Activated CD4-positive, alpha-beta T cell treated with anti-CD3 and anti-CD28 coated beads, Interleukin-2, amount 50 U/mL, for 4 hours (primary cell): ENCODE measurements at places on chromosomes 13 and 19.

GRCh38 chr19:7997809-7998480 lies 7.5 kb downstream of the ELAVL1 start:
- DNase-seq = no peak

- peak; percentile 70 for DNase-seq
These were observed 6.2 kb downstream of the CARD8 start for GRCh38 chr19:48249502-48250014.

- DNase-seq = no peak
These were observed 420.4 kb downstream of the EFNB2 start for GRCh38 chr13:106115081-106115480.

DNA sequence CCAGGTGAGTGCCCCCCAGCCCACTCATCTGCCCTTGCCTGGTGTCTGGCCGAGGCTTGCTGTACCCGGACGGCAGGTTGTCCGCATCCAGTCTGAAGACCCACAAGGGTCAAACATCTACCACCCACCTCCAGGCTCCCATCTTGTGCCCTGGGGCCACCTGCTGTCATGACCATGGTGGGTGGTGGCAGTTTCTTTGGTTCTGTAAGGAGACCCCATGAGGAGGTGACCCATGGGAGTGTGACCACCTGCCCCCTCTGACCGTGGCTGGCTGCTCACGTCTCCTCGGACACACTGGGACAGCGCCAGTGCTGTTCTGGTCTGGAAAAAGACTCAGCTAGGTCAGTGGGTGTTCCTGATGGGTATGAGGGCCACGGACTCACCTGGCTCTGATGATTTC lies 93.9 kb downstream of the TEX29 start:
- no peak for DNase-seq

DNA sequence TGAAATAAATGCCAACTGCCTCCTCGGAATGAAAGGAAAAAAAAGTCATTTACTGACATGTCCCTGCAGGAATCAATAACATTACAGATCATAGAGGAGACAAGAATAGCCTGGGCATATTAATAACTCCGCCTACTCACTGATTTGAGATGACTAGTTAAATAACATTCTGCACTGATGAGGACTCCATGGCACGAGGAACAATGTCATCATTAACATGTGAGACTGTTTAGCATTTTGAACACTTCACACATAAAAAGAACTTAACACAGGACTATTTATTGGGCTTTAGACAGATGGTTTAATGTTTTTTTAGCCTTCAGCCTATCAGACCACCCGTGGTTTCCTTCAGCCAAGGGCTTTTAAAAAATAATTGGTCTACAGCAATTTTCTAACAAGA lies 170.1 kb downstream of the OLFM4 start:
- DNase-seq = no peak

DNA sequence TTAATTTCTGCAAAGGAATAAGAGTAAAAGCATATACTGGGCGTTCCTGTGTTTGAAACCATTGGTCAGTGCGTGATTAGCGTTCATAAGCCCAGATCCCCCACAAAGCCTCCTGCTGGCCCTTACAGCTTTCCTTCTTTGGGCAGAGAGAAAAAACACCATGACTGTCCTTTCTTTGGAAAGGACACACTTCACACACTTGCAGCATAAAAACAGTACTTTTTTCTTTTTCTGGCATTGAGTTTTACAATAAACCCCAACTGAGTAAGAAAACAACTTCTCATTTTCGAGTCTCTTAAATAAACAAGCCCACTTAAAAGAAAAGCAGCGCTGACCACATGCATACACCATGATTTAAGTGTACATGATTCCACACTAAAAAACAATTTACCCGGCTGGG lies 35.8 kb downstream of the SMAD9 start:
- DNase-seq = no peak

- DNase-seq = peak; percentile 94
These were observed 1.0 kb downstream of the CLDND2 start for GRCh38 chr19:51367565-51368365.

GRCh38 chr13:94753327-94753726 lies 41.0 kb upstream of the SOX21 start:
- no peak for DNase-seq

- no peak for DNase-seq
These were observed 4.6 kb downstream of the AXL start for GRCh38 chr19:41223431-41224234.

DNA sequence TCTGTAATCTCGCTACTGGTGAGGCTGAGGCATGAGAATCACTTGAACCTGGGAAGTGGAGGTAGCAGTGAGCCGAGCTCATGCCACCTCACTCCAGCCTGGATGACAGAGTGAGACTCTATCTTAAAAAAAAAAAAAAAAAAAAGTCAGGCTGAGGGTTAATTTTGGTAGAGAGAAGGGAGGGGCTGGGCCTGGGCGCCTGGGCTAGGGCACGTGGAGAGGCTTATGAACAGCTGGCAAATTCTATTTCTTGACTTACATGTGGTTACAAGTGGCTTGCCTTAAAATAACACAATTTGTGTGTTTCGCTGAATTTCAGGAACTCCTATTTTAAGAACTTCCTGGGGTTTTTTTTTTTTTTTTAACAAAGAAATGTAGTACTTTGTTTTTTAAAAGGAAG lies 47.6 kb upstream of the MAP3K10 start:
- peak; percentile 30 for DNase-seq

- no peak for DNase-seq
These were observed 303.9 kb downstream of the SLITRK5 start for GRCh38 chr13:87975035-87975434.

GRCh38 chr13:21013682-21014038 lies 47.7 kb downstream of the LATS2 start:
- DNase-seq = no peak

GRCh38 chr13:109160887-109161669 lies 531.7 kb downstream of the MYO16 start:
- DNase-seq = no peak

DNA sequence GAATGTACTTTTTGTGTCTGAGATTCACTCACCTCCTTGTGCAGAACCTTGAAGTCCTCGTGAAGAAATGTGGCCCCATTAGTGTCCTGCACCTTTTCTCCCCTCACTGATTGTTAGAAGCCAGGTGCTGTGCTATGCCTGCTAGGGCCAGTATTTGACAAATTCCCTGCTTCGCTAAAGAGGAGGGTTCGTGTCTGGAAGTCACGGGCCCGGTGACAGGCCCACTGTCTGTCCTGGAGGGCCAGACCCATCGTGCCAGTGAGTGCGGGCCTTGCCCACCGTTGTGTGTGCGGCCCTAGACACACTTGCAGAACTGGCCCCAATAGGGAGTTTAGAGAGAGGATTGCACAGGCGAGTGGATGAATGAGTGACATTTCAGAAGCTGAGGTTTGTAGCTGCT lies 36.8 kb upstream of the GAS6 start:
- DNase-seq = no peak

- no peak for DNase-seq
These were observed 28.2 kb downstream of the VSTM1 start for GRCh38 chr19:54035215-54036178.

DNA sequence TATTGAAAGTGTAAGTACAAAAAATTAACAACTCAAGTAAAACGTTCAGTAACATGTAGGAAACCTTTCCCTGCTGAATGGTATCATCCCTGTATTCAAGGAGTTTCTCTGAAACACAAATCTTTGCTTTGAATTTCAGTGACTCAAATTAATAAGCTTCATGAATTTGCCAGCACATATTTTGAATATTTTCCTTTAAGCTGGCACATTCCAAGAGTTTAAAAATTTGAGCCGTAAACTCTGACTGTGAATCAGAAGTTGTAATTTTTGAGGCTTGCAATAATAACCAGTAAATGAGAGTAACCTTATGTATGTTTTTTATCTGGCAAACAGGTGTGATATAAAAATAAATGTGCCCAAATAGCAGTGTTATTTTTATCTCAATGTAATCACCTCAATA lies 1722.6 kb upstream of the PRR20A start:
- DNase-seq = no peak

DNA sequence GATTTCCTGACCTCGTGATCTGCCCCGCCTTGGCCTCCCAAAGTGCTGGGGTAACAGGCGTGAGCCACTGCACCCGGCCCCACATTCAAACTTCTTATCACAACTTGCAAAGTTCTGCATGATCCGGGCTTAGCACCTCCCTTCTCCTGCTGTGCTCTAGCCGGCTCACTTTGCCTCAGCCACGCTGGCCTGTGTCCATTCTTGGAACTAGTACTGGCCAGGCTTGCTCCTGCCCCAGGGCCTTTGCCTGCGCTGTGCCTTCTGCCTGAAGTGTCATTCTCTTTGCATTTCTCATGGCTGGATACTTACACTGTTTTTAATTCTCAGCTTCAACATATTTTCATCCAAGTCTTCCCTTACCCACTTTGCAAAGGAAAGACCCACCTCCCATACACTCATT lies 29.9 kb downstream of the CACNG6 start:
- no peak for DNase-seq

GRCh38 chr19:13931391-13932148 lies 6.6 kb downstream of the PODNL1 start:
- DNase-seq = no peak

GRCh38 chr19:38836983-38837626 lies 5.5 kb upstream of the ECH1 start:
- DNase-seq = no peak

GRCh38 chr13:79060216-79060615 lies 345.8 kb downstream of the RBM26 start:
- no peak for DNase-seq

DNA sequence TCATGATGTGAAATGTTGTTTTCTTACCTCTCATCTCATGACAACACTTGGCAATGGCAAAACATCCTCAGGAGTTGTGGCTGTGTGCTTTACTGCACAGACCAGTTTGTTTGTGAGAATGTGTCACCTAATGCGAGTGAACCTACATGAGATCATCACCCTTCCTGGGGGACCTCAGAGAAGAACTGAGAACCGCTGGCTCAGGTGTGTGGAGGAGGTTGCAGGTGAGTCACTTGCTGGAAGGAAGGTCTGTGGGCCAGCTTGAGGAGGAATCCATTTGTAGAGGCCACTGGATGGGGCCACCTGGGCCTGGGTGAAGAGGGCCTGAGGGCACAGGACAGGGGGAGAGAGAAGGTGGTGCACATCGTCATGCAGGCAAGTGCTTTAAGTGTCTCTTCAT lies 3.0 kb upstream of the CEACAM1 start:
- DNase-seq = no peak

GRCh38 chr13:60482012-60482411 lies 85.0 kb downstream of the TDRD3 start:
- DNase-seq = no peak

- DNase-seq = no peak
These were observed 935 bp downstream of the ARID3A start for GRCh38 chr19:926589-927350.

DNA sequence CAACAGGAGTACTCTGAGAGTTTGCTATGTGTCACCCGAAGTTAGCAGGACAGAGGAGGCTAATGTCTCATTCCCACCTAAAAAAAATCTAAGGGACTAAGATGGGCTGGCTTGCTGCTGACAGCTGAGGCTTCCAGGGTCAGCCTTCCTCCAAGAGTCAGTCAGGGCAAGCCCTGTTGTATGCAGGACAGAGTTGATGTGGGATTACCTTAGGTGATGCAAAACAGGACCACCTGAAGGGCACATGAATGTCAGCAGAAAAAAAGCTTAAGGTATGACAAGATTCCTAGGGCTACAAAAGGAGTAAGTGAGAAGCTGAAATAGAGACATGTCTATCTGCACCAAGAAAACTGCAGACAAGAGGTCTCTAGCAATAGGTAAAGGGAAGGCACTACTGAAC lies 151.5 kb downstream of the NHLRC3 start:
- no peak for DNase-seq

GRCh38 chr19:17606590-17607185 lies 51.2 kb downstream of the COLGALT1 start:
- no peak for DNase-seq

DNA sequence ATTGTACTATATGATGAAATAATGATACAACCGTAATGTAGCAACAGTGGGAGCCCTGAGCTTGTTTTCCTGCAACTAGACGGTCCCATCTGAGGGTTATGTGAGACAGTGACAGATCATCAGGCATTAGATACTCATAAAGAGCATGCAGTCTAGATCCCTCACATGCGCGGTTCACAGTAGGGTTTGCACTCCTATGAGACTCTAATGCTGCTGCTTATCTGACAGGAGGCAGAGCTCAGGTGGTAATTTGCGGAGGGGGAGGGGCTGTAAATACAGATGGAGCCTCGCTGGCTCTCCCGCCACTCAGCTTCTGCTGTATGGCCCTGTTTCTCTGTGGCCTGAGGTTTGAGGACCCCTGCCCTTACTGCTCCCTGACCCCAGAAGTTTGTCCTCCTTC lies 13.7 kb downstream of the EPHX3 start:
- DNase-seq = no peak

- peak; percentile 73 for DNase-seq
These were observed 1.3 kb upstream of the CEACAM6 start for GRCh38 chr19:41753936-41754529.
